ENCODE measurements at places on chromosomes 1 and 21. TPM values are rescaled to one million over a fixed set of nuclear protein-coding genes. Genes with fewer than 3 reads are reported as not detected.

GRCh38 chr21:44434568-44434925, 20.8 kb upstream of the LRRC3 start:
- no peak for DNase-seq

DNA sequence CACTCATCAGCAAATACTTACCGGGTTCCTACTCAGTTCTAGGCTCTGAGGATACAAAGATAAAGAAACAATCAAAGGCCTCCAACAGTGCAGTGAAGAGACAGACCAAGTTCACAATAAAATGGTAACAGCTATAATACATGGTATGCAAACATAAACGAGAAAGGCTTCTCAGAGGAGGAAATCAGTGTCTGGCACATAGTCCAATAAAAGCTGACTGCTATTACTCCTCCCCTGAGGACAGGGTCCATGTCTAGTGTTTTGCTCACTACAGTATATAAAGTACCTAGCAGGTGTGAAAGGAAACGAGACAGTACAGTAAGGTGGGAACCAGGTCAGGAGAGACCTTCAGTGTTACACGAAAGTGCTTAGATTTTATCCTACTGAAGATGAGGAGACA, 4.3 kb downstream of the RBM34 start:
- no peak for DNase-seq

The WLS gene
- 0.22 TPM for total RNA-seq

The TTC3 gene
- total RNA-seq: 142 TPM

- DNase-seq: peak; percentile 11
Measured at GRCh38 chr1:147647796-147648633, 22.3 kb downstream of the ACP6 start.

DNA sequence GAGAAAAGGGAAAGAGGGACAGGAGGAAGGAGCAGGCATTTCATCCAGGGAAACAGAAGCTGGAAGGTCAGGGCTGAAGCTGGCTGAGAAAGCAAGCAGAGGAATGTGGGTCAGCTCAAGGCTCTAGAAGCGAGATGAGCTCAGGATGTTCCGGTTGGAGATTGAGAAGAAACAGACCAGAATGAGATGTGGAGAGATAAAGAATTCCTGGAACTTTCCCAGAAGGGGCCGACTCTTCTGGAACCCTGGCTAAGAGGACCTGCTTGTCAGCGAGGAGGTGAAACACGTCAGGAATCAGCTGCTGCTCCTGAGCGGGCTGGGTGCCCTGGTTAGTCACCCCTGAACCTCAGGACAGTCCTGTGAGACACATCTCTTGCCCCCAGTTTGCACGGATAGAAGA, 75.9 kb downstream of the HUNK start:
- no peak for DNase-seq

- DNase-seq: no peak
Measured at GRCh38 chr1:220318673-220319072, 46.4 kb upstream of the RAB3GAP2 start.

GRCh38 chr1:201876148-201876818, 12.4 kb upstream of the SHISA4 start:
- no peak for DNase-seq

DNA sequence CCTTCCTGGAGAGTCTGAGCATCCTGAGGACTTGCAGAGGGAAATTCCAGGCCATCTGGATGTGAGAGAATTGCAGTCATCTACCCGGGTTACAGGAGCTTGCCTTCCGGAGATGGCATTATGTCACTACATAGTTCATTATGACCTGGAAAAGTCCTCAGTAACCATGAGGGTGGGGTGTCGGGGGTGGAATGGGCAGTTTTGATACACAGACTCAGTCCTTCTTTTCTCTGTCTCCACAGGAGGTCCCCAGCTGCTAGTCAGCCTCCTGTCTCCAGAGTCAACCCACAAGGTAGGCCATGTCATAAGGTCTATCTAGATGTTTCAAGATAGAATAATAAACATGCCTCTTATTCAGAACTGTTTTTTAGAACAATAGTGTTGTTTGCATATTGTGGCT, 268.2 kb upstream of the SGIP1 start:
- no peak for DNase-seq

The CCDC181 gene
- total RNA-seq: not detected

The SELL gene
- total RNA-seq: 204 TPM

GRCh38 chr1:5995871-5996630, 3.8 kb upstream of the NPHP4 start:
- no peak for DNase-seq

The SLAMF8 gene
- 0.34 TPM for total RNA-seq

The DNAJC28 gene
- total RNA-seq: not detected

DNA sequence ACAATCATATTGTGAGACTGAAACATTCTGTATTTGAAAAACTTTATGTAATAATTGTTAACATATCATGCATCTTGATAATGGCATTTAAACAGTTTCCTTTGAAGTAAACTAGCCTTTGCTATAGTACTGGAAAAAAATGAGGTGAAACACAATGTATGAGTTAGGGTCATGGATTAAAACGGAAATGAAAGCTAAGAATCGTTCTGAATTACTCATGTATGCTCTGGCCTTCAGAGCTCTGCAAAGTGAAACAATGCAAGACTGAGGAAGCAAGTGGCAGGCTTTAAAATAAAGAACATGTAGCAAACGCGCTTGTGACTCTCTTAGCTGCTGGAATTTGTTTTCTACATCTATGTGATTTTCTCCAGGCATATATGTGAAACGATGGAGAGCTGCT, 317.1 kb downstream of the DPYD start:
- DNase-seq: no peak

GRCh38 chr1:22826604-22827580, 116.3 kb downstream of the EPHB2 start:
- no peak for DNase-seq

The KCNJ10 gene
- total RNA-seq: not detected

DNA sequence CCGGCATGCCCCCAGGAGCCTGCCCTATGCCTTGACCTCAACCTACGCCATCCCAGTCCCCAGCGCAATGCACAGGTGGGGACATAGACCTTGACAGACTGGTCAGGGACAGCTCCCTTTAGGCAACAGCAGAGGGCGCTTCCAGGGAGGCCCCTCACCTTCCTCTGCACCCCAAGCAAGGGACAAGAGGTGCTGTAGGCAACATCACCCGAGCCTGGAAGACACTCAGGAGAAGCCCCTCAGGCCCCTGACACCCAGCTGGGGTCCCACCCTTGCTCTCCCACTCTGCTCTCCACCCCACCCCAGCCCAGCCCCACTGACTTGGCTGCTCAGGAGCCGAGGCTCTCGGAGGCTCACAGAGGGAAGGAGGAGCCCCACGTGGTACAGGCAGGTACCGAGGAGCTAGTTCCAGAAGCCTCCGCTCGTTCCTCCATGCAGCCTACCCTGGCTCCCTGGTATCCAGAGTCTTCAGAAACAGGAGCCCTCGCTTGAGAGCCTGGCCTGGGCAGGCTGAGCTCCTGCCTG, 2.4 kb upstream of the WNT3A start:
- DNase-seq: no peak

DNA sequence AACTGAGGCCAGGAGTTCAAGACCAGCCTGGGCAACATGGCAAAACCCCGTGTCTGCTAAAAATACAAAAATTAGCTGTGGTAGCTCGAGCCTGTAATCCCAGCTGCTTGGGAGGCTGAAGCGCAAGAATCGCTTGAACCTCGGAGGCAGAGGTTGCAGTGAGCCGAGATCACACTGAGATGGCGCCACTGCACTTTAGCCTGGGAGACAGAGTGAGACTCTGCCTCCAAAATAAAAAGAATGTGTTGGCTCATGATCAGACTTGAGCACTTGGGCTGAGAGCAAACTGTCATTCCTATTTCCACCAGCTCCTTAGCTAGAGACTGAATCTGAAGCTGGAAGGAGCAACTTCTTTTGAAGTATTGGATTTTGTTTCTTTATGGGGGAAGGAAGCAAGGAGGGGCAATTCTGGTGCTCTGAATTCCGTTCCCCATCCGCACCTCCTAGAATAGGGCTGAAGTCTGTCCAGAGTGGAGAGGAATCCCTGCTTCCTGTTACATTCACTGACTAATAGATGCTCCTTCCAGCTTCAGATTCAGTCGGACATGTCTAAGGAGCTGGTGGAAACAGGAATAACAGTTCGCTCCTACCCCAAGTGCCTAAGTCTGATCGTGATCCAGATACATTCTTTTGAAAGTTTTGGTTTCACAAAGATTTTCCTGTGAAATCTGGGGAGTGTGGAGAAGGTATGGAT, 3.8 kb downstream of the ZNF672 start:
- DNase-seq: no peak

DNA sequence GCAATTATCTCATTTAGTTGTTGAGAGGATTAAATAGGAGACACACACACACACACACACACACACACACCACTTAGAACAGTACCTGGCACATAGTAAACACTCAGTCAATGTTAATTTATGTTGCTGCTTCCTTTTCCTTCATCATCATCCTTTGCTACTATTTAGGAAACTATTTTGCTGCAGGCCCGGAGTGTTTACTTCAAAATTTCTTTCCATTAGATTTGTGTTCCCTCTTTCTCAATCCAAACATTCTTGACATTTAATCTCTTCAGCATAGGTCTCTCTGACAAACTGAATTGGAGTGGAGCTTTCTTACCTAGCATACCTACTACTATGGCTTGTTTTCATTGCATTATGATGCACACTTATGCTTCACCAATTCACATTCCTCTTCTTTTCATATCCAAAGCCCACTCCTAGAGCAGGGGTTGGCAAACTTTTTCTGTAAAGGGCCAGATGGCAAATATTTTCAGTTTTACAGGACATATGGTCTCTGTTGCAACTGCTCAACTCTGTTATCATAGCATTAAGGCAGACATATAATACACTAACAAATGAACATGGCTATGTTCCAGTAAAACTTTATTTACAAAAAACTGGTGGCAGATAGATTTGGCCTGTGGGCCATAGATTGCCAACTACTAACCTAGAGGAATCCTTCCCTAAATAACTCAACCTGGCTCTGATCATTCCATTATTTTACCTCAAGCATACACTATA, 49.5 kb downstream of the SCMH1 start:
- DNase-seq: no peak

DNA sequence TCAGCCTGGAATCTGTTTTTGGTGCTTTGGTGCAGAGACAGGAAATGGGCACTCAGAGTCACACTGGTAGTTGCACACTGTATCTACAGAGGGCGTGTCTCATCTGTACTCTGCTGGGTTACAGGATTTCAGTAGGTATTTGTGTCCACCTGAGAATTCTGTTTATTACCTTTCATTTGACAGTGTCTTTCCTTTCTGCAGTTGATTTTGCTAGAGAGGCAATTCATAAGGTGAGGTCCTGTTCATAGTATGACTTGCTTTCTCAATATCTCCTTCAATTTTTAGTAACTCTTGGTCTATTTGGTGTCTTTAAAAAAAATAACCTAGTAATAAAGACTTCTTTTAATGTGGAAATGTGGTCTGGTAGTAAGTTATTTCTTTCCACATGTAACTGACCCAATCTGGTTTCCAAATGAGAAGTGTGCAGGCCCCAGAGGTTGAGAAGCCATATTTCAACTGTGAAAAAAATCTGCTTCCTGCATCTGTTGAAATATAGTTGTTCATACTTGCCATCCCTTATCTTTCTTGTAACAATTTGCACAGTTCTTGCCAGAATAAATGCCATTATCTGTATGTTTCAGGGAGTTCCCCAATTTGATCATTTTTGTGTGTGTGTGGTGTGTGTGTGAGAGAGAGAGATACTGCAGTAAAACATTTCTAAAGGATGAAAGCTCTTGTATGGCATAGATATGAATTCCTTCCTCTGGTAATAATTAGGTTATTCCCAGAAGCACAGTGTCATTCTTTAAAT, 78.4 kb upstream of the DNAJC6 start:
- DNase-seq: no peak
